ENCODE measurements at places on chromosomes 3 and 15.

DNA sequence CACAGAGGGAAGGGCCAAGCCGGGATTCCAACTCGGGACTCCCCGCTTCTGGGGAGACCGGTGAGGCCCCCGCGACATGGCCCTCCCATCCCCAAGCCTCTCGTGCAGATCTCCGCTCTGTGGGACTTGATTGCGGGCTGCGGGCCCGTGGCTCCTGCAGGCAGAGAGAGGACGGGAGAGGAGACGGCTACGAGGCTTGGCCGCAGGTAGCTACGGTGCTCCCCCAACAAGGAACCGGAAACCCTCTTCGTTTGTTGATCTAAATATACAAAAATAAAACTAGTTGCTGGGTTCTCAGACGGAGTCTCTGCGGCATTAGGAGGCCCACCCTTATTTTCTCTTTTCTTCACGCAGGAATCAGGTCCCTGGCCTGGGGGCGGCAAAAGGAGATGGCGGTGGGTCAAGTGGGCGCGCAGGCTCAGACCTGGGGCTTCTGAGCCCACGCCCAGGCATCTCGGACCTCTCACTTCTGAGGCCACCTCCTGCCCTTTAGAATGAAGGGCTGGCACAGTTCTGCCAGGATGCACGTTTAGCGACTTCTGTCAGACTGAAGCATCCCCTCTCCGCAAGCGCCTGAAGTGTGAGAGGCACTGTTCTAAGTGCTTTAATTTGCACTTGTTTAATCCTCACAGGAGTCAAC lies 10.9 kb downstream of the GNB5 start:
- no peak for DNase-seq

- no peak for DNase-seq
These were observed 26.9 kb downstream of the ROBO2 start for GRCh38 chr3:77066829-77067228.

DNA sequence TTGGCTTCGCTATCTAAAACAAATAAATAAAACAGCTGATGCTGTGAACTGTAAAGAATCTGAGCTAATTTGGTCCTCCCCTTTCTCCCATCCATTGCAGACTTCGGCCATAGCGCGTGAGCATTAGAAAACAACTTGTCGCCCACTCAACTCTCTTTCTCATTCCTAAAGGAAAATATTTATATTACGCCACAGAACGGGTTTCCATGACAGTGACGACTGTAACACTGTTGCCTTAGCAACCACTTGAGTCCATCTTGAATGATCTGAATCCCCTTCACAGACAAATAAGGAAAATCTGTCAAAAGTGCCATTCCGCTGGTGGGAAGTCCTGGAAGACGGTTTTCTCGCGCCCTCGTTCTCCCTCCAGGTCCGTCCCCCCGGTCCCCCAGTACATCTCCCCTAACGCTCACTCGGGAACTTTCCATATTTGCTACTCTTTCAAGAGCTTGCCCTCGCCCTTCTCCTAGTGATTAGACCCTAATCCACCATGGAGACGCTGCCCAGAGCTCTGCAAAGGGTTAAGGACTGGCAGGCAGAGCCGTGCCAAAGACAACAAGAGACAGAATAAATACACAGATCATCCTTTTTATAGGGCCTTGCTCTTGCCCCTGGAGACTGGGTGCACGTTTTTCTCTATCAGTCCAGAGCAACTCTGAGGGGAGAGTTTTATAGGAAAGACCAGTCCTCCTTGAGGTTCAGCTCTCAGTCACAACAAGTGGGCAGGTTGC lies 50.5 kb downstream of the CRYGS start:
- DNase-seq = no peak

GRCh38 chr3:146889626-146890025 lies 284.5 kb upstream of the PLSCR5 start:
- DNase-seq = no peak

DNA sequence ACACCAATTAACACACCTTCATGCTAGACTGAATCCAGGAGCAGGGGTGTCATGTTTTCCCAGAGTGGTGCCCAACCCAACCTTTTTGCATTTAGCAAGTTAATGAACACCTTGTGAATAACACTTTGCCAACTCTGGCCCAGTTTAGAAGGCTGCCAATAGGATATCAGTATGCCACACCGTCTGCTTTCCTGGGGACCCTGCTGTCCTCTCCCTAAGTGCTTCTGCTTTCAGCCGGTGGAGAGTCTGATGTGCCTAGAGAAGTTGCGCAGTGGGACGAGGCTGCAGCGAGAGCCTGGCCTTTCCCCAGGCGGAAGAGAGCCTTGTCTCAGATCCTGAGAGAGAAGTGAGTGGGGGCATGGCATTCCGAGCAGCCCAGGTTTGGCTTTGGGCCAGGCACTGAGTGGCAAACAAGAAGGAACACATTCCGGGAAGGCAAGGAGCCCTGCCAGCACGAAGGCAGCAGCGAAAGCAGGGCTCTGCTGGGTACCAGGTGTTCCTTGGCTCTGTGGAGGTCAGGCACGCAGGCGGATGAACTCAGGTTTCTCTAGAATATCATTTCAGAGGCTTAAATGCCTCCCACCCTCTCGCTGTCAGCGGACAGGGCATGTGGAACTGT lies 36.9 kb downstream of the SENP8 start:
- no peak for DNase-seq

GRCh38 chr3:189790658-189791057 lies 159.5 kb downstream of the TP63 start:
- no peak for DNase-seq

GRCh38 chr3:172557515-172558220 lies 34.4 kb upstream of the TNFSF10 start:
- no peak for DNase-seq

- DNase-seq = no peak
These were observed 21.0 kb downstream of the PLXNB1 start for GRCh38 chr3:48408823-48409281.

GRCh38 chr3:197809356-197810020 lies 18.4 kb downstream of the LRCH3 start:
- DNase-seq = no peak

DNA sequence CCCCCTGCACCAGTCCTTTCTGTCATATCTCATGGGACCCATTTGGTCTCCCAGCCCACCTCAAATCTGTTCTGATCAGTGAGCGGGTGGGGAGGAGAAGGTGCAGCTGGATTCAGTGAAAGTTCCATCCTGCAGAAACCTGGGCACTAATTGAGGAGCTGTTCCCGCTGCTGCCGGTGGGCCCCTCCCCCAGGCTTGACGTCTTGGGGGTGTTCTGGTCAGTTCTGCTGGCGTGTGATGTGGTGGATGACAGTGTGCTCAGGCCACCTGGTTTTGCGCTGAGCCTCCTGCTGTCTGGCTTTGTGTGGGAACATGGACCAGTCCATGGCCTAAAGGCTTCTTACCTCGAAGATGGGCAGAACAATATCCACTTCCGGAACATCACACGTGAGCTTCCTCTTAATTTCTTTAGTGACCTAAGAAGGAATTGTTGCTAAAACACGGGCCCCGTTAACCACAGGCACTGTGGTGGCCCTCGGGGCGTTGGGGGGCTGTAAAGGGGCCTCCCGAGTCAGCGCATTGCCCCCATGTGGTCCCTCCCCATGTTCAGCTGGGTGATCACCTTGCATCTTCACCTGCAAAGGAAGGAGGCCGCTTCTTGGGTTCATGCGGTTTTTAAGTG lies 59.7 kb downstream of the RGMA start:
- no peak for DNase-seq

- no peak for DNase-seq
These were observed 2.6 kb upstream of the FLNB start for GRCh38 chr3:58005669-58006068.

GRCh38 chr3:70840106-70840870 lies 527.9 kb upstream of the MDFIC2 start:
- no peak for DNase-seq

DNA sequence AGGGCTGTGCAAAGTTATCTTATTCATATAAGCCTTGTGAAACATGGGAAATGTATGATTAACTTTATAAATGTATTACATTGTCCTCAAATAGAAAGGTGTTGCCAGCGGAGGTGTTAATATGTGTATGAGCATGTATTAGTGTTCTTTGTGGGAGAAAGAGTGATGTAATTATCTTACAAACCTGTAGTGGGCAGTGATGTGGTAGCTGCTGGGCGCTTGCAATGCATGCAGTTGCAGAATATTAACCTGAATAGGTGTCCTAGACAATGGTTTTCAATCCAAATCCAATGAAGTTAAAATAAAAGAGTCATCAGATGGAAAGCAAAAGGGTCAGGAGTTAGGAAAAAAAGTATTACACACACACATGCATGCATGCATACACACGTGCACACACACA lies 881.3 kb upstream of the CADM2 start:
- DNase-seq = no peak

GRCh38 chr3:37989821-37990480 lies 635 bp upstream of the VILL start:
- no peak for DNase-seq

- DNase-seq = no peak
These were observed 31.7 kb downstream of the ATP2C1 start for GRCh38 chr3:130925628-130926027.

GRCh38 chr15:85142312-85142711 lies 160.7 kb downstream of the PDE8A start:
- no peak for DNase-seq

DNA sequence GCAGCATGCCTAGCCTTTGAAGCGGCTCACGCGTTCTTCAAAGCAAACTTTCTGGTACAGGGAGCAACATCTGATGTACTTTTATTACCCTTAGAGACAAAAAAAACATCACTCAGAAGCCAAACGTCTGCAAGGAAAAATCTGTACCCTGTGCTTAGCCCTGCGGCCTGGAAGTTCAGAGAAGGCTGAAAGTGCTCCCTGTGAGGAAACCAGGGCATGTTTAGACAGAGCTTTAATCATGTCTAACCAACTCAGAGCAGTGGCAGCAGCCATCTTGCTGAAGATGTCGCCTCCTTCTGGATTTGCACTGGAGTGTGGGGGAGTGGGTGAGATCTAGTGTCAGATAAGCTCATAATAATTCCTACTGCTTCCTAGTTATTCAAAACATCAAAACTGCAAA lies 170.4 kb downstream of the P3H2 start:
- no peak for DNase-seq

DNA sequence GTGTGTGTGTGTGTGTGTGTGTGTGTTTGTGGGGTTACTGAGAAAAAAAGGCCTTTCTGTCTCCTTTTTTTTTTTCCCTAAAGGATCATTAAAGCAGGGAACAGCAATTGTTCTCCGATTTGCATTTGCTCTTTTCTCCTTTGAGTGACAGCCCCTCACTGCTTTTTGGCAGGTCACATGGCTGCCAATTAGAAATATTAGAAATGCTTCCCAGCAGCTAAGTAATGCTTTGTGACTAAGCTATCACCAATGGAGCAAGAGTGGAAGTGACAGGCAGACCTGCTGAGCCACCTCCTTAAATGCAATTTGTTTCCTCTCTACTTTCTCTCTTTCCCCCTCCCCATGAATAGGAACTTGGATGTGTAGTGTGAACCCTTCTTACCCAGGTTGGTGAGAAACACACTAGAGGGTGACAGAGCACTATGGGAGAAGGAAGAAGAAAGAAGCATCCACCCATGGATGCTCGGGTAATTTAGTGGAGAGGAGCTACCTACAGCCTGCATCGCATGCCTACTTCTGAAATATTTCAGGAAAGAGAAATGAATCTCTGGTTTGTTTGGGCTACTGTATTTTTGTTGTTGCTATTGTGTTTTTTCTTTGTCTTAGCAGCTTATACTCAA lies 165.2 kb upstream of the PDZRN3 start:
- DNase-seq = no peak

GRCh38 chr3:22089284-22089683 lies 338.3 kb upstream of the ZNF385D start:
- no peak for DNase-seq

GRCh38 chr3:23193831-23194230 lies 9.3 kb upstream of the UBE2E2 start:
- no peak for DNase-seq

- no peak for DNase-seq
These were observed 1.5 kb upstream of the SLC24A5 start for GRCh38 chr15:48119277-48119676.

DNA sequence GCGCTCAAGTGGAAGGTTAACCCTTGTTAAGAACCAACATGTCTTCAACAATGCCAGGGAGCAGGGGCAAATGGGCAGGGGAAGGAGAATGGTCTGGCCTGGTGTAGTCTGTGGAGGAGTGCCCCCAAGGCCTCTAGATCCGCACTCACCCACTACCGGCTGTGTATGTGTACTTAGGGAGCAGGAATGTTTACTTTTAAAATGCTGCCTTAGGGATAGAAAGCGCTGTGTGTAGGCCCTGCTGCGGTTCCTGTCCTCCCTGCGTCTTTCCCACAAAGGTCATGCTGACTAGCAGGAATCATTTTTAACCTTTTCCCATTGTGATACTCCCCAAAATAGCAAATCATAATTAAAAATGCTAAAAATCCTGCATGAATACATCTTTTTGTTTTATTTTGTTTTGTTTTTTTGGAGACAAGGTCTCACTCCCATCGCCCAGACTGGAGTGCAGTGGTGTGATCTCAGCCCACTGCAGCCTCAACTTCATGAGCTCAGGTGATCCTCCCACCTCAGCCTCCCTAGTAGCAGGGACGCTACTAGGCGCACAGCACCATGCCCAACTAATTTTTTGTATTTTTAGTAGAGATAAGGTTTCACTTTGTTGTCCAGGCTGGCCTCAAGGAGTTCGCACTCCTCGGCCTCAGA lies 35.9 kb upstream of the CEMIP start:
- DNase-seq = no peak

DNA sequence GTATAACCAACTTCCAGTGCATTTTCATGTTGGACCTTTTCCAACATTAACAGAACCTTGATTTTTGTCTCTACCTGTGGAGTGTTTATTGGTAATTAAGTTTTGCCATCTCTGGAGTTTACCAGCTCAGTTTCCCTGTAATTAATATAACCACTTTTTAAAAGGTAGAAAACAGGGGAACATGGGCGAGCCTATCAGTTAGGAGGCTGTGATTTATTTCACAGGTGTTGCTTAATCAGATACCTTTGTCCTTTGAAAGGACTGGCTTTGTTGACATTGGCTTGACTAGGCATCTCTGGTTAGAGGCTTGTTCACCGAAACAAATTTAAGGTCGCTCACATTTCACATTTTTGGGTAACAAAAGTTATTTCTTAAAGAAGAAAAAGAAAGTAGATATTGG lies 622 bp downstream of the NAALADL2 start:
- DNase-seq = no peak

DNA sequence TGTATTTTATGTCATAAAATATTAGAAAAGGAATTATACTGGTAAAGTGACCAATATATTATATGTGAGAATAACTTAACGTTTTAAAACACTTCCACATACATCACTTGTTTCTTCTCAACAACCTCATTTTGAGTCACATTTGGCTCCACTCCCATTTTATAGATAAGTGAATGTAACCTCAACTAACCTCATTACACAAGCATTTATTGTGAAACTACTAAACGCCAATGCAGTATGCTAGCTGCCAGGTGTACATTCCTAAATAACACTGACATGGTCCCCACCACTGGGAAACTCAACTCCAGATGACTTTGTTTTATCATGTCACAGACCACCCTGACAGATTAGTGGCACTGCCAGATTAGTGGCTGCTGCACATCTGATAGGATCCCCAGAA lies 249.7 kb upstream of the CNTN4 start:
- DNase-seq = no peak

DNA sequence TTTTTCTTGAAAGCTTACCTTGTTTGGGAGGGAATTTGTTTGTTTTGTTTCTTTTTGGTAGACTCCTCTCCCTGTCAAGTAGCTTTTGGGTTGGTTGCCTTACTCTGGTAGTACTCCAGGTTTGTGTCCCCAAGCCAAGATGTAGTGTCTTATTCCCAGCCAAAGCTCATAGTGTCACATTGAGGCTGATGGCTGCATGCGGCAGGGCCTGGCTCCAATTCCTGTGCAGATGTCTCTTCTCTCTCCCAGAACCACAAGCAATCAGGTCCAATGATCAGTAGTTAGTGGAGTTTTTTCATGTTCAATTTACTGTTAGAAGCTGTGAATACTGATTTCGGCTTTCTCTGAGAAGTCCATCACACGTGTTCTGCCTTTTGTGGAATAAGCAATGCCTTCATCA lies 221.1 kb upstream of the THBS1 start:
- DNase-seq = no peak

Measured in stimulated activated CD4-positive, alpha-beta T cell treated with anti-CD3 and anti-CD28 coated beads, TNF-alpha, amount 100 ng/mL, for 24 hours (primary cell).